ENCODE measurements at places on chromosomes 2 and 18. TPM values are rescaled to one million over a fixed set of nuclear protein-coding genes. Genes with fewer than 3 reads are reported as not detected.

Gene RAB6C
- not detected for total RNA-seq

Gene CCDC141
- not detected for total RNA-seq

Gene MOGAT1
- not detected for total RNA-seq

Gene ASIC4
- 0.06 TPM for total RNA-seq

Gene RUFY4
- total RNA-seq, result not detected

Gene GALNT3
- not detected for total RNA-seq

Gene FAM117B
- 2.4 TPM for total RNA-seq

Gene BOLL
- total RNA-seq, result not detected
